ENCODE measurements at places on chromosomes 6 and 20.

- DNase-seq = no peak
These were observed 37.5 kb downstream of the NOX3 start for GRCh38 chr6:155418017-155418761.

- DNase-seq = no peak
These were observed 620 bp downstream of the HIVEP1 start for GRCh38 chr6:12012558-12013306.

DNA sequence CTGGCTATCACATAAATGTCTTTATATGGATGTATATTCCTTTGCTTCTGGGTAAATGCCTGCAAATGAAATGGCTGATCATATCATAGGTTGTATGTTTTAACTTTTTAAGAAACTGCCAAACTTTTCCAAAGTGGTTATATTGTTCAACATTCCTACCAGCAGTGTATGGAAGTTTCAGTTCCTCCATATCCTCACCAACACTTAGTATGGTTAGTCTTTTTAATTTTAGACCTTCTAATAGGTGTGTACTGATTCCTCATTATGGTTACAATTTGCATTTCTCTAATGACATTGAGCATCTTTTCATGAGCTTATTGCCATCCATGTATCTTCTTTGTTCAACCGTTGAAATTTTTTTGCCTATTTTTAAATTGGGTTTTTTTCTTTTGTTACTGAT lies 155.4 kb downstream of the ZFAND3 start:
- DNase-seq = no peak

DNA sequence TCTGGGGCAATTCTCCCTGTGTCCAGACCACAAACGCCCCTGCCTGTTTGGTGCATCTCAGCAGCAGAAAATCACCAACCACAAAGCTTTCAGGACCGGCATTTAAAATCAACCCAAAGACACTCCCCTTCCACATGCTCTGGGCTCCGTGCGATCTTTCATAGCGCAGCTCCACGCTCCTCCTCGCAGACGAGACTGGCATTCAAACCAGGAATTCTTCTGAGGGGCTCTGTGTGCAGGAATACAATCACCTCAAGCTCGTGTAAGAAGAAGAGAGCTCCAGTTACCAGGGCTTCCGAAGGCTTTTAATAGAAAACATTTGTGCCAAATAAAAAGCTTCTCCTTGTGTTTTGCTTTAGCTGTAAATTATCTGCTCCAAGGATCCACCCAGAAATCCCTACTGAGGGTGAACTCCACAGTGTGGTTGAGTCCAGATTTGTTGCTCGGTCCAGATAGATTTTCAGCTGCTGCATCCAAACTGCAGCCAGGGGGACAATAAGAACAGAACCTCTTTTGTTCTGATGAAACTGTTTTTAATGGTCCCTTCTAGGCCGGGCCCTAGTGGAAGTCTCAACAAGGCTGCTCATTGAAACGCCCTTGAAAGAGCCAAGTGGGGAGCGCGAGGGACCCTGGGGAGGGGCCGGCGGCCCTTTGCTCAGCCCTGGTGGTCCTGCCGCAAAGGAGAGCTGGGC lies 16.4 kb upstream of the BMP7 start:
- no peak for DNase-seq

DNA sequence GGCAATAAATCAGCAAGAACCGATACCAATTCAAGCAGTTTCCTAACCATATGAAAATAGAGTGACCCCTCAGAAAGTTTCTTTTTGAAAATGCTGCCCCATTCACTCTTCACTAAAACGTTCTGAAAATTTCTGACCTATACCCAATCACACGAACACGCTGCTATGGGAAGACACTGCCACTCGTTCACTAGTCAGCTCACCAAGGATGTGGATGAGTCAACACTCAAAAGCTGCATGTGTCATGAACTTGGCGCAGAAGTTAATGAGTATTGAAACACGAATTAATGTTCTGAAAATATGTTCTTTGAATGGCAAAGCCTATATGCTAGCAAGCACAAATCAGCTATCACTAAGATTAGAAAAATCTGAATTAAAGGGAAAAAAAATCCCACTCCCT lies 84.2 kb downstream of the PREP start:
- DNase-seq = no peak

DNA sequence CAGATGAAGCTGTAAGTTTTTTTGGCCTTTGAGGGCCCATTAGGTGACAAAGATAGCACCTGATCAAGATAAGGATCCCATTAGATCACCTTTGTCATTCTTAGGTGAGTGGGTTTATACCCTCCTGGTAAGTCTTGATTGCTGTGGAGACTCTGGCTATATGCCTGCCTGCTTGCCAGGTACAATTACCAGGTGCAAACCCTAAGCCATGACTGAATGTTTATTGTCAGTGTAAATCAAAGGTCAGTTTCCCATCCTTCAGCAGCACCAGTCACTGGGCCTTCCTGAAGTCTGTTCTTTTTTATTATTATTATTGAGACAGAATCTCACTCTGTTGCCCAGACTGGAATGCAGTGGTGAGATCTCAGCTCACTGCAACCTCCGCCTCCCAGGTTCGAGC lies 106.4 kb upstream of the FOXO3 start:
- DNase-seq = no peak

DNA sequence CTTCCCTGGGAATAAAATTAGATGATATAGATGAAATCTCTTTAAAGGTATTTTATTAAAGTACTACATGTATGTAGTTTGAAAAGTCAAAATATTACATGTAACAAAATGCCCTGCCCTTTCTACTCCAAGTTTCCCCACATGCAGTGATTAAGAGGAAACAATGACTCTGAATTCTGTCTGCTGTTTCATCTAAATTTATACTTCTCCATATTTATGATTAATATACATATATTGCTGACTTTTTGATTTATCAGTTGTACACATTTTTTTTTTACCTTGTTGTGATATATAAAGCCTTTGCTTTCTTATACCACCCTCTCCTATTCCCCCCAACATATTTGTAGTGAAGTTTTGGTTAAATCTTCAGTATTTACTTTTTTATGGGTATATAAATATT lies 127.9 kb downstream of the ZFAND3 start:
- DNase-seq = no peak

DNA sequence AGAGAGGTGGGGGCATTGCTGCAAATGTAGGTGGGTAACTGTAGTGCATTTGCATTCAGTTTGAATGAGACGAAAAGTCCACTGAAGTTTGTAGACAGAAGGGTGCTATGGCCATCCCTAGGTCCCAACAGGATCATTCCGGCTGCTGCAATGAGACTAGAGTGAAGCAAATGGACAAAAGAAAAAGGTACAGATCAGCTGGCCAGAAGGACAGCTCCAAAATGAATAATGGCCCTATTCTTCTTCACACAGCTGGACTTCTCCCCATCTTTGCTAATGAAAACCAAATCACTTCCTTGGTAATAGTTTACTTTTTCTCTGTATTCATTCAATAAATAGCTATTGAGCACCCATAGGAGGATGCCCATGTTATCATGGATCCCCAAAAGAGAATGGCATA lies 56.4 kb upstream of the TPD52L1 start:
- DNase-seq = no peak

GRCh38 chr20:34075647-34076046 lies 36.4 kb downstream of the EIF2S2 start:
- no peak for DNase-seq

DNA sequence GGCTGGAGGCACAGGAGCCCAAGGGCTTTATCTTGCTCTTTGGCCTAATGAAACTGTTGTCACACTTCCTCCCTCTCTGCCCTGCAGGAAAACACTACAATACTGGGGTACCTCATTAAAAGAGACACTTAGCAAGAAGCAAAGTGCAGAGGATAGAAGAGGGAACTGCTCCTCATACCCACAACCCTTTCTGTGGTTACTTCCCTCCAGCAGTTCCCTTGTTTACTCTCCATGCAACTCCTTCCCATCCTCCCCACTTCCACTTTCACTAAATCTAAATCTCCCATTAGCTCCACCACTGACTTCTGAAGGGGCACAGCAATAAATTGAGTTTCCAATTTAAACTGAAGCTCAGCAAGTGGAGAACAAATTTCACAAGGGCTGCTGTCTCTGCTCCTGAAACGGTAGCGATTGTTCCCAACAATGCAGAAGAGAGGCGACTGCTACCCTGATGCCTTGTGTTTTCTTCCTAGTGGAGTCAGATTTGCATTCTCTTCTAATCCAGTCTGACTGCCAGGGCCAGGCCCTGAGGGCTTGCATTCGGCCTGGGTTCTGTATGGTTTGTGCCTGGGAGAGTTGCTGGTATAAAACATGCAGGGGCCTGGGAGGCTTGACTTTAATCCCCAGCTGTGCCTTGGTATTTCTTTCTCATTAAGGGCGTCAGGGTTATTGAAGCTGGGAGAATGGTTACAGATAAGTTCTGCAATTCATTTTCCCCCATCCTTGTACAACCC lies 454.7 kb downstream of the TFAP2B start:
- DNase-seq = no peak

DNA sequence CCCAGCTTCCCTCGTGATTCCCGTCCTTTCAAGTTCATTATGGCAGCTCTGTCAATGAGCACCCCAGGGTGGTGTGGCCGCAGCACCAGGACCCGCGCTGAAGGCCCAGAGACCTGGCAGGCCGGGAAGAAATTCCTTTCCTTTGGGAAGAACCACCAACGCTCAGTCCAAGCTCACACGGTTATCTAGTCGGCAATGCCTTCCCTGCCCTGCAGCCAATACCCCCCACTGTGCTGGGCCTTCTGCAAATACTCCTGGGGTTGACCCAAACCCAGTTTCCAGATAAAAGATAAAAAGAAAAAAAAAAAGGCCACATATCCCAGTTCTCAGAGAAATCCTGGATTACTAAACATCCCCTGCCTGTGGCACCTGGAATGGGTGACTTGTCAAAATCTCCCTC lies 28.7 kb downstream of the PXDC1 start:
- no peak for DNase-seq

All from esophagus squamous epithelium (tissue), 5 donors.